Ovary (tissue), 10 donors: ENCODE measurements at places on chromosomes 2 and 18. TPM values are rescaled to one million over a fixed set of nuclear protein-coding genes. Genes with fewer than 3 reads are reported as not detected.

The PXDN gene
- total RNA-seq: 47.9 TPM

The IL37 gene
- total RNA-seq: not detected

The KCNG2 gene
- not detected for total RNA-seq

The PMAIP1 gene
- total RNA-seq: 3.8 TPM

The MYO3B gene
- total RNA-seq: not detected

The POTEI gene
- 0.80 TPM for total RNA-seq

The CYP27A1 gene
- total RNA-seq: 35.0 TPM

GRCh38 chr2:146908776-146909175 is 936.1 kb upstream of the ACVR2A start:
- no peaks in the 10 kb centered on the region for H3K36me3 ChIP-seq
- no peaks in the 10 kb centered on the region for H3K27me3 ChIP-seq
- H3K4me3 ChIP-seq: no peak overlapping the region
- no peaks in the 10 kb centered on the region for H3K4me1 ChIP-seq

- DNase-seq: no peak
- no peak overlapping the region for H3K27ac ChIP-seq
- H3K36me3 ChIP-seq: no peaks in the 10 kb centered on the region
- H3K4me1 ChIP-seq: no peaks in the 10 kb centered on the region
- H3K27me3 ChIP-seq: no peaks in the 10 kb centered on the region
Observed at GRCh38 chr2:60523963-60524362, 29.5 kb downstream of the BCL11A start.

GRCh38 chr18:37412829-37413228 is 152.8 kb downstream of the CELF4 start:
- no peaks in the 10 kb centered on the region for H3K36me3 ChIP-seq
- no peak overlapping the region for H3K27ac ChIP-seq
- H3K4me1 ChIP-seq: no peaks in the 10 kb centered on the region

- H3K27me3 ChIP-seq: no peaks in the 10 kb centered on the region
- DNase-seq: no peak
- no peaks in the 10 kb centered on the region for H3K36me3 ChIP-seq
- no peak overlapping the region for H3K4me3 ChIP-seq
- H3K4me1 ChIP-seq: peaks cover 2% of the 10 kb centered on the region
- H3K27ac ChIP-seq: no peak overlapping the region
Observed at GRCh38 chr2:217666338-217666737, 336.5 kb downstream of the TNS1 start.

GRCh38 chr2:64730551-64731262 is 77.0 kb upstream of the SERTAD2 start:
- H3K27ac ChIP-seq: peak overlapping the region; percentile 74
- H3K4me3 ChIP-seq: peak overlapping the region; percentile 25
- H3K4me1 ChIP-seq: peaks cover 2% of the 10 kb centered on the region
- no peaks in the 10 kb centered on the region for H3K27me3 ChIP-seq
- DNase-seq: peak; percentile 66

DNA sequence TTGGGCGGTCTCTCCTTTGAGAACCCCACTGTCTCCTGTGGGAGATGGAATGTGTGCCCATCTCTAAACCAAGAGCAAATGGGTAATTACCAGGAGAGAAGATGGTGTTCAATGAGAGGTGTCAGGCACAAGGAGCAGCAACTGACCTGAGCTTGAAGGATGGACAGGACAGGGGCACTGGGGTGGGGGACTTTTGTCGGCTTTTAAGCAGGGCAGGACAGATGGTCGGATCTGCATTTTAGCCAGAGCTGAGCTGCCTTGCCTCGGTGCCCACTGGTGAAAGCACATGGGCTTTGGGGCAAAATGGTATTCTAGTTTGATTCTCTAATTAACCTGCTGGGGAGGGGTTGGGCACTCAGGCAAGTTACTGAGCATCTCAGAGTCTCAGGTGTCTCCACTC is 98.0 kb downstream of the INHBB start:
- peaks cover 5% of the 10 kb centered on the region for H3K4me1 ChIP-seq
- no peak overlapping the region for H3K4me3 ChIP-seq
- DNase-seq: no peak
- H3K36me3 ChIP-seq: no peaks in the 10 kb centered on the region
- no peaks in the 10 kb centered on the region for H3K27me3 ChIP-seq

- no peak for DNase-seq
- H3K27ac ChIP-seq: no peak overlapping the region
- no peaks in the 10 kb centered on the region for H3K27me3 ChIP-seq
- H3K4me3 ChIP-seq: no peak overlapping the region
Observed at GRCh38 chr2:231161252-231161839, 36.5 kb upstream of the HTR2B start.
